ENCODE measurements at places on chromosomes 5 and 9.

DNA sequence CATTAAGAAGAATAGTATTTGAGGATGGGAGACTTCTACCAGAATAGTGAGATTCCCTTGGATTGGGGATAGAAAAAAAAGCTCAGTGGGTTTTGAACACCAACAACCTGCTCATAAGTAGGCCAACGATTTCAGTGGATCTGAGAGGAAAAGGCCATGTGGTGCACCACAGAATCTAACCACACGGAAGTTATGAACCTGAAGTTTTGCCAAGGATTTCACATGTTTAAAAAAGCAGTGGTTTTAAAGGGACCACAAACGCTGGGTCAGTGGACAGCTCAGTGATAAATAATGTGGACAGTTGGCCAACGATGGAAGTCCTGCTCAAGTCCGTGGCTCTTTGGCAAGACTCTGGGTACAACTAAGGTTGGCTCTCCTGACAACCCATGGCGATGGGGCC lies 107.2 kb upstream of the TXNDC8 start:
- DNase-seq: no peak

DNA sequence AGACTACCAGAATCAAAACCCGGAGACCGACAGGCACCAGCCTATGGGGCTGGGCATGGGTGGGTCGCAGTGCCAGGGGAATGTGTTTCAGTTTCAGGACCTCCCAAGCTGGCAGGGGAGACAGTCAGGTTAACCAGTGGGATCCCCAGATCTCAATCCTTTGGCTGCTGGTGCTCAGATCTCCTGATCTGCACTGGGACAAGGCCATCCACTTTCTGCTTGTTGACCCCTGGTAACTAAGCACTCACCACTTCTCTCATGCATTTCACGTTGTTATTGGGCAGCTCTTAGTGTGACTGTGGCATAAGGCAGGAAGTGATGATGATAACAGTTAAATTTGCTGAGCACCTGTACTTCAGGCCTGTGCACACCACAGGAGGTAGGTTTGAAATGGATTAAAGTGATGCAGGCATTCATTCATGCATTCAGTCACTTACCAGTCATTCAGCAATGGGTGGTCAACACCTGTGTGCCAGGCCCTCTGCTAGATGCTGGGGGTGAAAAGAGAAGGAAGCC lies 42.1 kb upstream of the STXBP1 start:
- peak; percentile 26 for DNase-seq

DNA sequence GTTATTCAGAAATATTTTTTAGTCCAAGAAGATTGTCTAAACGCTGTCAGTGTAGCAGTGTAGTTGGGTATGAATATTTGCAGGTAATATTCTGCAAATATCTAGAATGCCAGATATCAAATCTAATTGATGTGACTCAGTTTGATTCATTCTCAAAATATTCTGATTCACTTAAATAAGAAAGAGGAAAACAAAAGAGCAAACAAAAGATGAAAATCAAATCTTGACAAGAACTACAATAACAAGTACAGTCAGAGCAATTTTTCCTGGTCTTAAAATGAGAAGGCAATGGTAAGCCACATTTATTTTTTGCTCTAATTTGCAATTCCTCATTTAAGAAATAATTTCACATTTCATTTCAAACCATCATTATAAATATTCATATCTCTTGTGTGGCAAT lies 36.0 kb downstream of the MRPS30 start:
- DNase-seq: no peak

DNA sequence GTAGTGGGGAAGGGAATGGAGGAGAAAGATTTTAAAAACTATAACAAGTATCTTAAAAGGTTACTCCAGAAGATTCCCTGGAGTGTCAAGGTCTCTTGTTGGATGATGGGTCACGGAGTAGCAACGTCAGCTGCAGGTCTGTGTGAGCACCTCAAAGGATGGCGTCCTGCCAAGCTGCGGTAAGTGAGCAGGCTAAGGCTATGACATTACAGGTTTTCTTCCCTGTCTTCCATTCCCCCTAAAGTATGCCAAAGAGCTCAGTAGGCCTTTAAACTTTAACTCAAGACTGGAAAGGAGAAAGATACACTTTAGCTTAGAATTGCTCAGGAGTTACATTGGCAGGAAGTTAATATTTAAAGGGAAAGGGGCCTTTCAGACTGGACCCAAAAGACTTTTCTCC lies 17.5 kb downstream of the SPOCK1 start:
- DNase-seq: no peak

DNA sequence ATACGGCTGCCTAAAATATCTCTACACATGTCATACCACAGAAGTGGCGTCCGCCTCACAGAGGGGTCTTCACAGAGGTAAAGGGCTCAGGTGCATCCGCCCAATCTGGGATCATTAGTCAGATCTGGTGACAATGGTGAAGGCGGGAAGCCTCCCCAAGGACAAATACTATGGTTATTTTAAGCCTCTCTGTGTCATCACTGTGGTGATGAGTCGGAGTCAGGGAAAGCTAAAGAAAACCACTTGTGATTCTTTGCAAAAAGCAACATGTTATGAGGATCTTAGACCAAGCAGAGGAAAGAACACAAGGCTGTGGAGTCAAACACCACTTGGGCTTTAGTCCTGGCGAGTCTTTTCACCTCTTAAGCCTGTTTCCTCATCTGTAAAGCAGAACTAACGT lies 190.4 kb downstream of the DRD1 start:
- DNase-seq: no peak

DNA sequence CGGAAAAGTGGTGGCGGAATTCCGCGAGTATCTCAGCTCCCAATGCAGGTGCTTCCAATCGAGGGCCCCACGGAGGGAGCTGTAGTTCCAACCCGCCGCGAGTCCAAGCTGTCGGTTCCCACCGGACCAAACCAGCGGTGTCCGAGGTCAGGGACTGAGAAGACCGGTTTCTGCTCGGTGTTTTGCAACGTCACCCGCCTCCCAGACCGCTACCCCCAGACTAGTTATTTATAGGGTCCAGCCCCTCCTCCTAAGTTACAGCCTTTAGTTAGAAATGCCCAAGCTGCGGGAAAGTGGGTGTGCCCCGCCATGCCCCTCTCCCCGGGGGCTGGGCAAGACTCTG lies 677 bp upstream of the MYORG start:
- DNase-seq: peak; percentile 41

GRCh38 chr5:168447808-168448207 lies 38.5 kb upstream of the RARS1 start:
- DNase-seq: no peak

- DNase-seq: no peak
Measured at GRCh38 chr5:71783891-71784290, 64.8 kb downstream of the CARTPT start.

- peak; percentile 12 for DNase-seq
Measured at GRCh38 chr5:84088996-84089395, 295.7 kb downstream of the EDIL3 start.

- DNase-seq: no peak
Measured at GRCh38 chr9:70285981-70286598, 27.3 kb downstream of the SMC5 start.

DNA sequence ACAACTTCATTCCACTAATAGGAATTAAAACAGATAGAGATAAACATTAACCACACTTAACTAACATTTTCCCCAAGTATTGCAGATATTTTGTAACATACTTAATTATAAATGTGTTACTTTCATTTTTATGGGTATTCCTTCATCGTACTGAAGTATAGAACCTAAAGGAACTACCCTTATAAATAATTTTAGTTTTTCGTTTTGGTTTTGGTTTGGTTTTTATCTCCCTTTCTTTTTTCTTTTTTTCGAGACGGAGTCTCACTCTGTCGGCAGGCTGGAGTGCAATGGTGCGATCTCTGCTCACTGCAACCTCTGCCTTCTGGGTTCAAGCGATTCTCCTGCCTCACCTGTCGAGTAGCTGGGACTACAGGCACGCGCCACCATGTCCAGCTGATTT lies 60.1 kb upstream of the LMNB1 start:
- no peak for DNase-seq

GRCh38 chr5:68420476-68421344 lies 205.2 kb downstream of the PIK3R1 start:
- peak; percentile 100 for DNase-seq

DNA sequence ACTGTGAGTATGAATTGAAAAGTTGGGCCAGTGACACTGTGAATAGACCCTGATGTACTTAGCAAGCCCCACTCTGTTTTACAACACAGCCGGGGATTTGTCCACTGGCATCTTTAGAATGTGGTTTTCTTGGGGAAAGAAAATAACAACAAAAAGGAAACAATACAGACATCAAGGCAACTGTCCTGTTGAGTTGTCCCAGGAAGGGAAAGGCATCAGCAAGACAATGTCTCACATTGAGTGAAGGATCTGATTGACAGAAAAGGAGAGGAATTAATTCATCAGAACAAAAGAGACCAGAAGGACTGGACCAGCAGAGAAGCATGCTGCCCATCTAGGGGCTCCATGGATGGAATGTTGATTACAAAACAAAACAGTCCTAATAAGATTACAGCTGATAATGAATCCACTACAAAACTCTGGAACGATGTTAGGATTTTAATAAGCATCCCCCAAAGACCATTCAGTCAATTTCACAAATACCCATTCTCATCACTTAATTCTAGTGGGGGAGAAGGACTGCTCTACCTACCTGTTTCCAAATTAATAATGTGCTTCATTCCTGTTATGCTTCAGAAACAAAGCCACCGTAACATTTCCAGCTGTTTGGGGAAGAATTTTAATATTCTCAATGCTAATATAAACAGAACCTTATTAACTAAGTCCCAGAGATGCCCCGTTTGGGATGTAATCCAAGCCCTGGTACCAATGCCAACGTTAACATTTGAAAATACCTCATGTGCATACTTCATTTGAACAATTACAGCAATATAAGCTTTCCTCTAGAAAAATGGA lies 298.0 kb downstream of the SPOCK1 start:
- DNase-seq: no peak

- DNase-seq: peak; percentile 61
Measured at GRCh38 chr9:132409828-132410528, at the start of gene CFAP77. Gene CFAP77 (plus strand): TSS chr9:132410211. CDS start chr9:132410272, 61 bp downstream.

DNA sequence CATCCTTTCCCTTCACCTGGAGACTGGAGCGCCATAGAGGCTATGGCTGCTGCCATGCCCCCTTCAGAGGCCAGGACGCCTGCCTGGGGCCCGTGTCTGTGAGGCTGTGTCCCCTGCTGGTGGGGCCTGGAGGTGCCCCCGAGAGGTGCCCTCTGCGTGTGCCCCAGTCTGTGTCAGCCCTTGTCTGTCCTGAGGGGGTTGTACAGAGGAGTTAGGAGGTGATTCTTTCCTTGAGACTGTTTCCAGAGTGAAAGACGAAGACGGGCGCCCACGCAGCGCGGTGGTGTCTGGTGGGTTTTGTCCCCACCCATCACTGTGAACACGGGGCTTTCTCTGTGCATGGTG lies 24.6 kb downstream of the TRAF2 start:
- DNase-seq: no peak

- no peak for DNase-seq
Measured at GRCh38 chr9:26870292-26870691, 22.3 kb downstream of the CAAP1 start.

DNA sequence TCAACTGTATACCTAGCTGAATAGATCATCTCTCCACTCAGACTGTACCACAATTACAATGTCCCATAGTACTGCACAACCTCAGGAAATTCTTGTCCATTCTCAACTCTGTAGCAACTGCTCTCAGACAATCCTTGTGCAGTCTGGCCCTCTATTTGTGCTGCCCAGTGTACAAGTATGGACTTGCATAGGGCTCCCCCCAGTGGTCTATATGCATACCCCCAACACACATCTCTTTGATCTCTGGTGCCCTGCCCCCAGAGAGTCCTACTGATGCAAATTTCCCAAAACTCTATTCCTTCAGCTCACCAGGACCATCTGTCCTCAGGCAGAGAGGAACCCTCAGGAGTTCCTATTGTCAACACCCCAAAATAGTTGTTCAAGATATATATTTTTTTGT lies 205.3 kb downstream of the SLCO4C1 start:
- DNase-seq: peak; percentile 24

DNA sequence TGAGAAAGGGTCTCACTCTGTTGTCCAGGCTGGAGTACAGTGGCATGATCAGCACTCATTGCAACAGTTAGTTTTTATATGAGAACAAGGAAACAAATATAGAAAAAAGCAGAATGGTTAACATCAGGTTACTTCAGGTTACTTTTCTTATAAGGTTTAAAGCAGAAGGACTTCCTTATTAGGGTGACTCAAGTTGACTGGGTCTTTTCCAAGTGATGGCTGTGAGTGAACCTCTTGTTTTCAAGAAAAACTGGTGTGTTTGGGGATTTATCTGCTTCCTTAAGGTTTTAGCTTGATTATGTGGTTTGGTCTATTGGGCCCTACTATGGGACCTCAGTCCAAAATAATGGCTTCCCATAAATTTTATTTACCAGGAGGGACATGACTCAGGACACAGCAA lies 99.2 kb downstream of the ARRDC3 start:
- DNase-seq: peak; percentile 3

GRCh38 chr9:4356306-4356705 lies 56.4 kb upstream of the GLIS3 start:
- no peak for DNase-seq

GRCh38 chr9:8020186-8020585 lies 220.6 kb upstream of the DMAC1 start:
- DNase-seq: no peak

DNA sequence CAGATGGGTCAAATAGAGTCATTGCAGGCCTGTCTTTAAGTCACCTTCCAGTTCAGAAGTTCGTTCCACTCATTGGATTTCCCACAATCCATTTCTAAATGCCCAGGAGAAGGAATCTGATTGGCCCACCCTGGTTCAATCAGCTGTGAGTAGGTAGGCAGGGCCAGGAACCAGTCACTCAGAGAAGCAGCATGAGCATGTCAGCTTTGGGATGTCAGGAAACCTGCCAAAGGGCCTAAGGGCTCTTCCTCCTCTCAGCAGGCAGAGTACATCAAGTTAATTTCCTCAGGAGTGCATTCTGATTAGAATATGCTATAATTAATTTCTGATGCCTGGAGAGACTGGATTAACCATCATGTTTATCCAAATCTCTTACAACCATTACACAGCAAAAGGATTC lies 412.9 kb upstream of the CCNH start:
- DNase-seq: no peak

GRCh38 chr5:67178085-67178484 lies 18.5 kb downstream of the CD180 start:
- DNase-seq: no peak

GRCh38 chr5:53089481-53089991 lies 20.0 kb downstream of the MOCS2 start:
- DNase-seq: no peak

DNA sequence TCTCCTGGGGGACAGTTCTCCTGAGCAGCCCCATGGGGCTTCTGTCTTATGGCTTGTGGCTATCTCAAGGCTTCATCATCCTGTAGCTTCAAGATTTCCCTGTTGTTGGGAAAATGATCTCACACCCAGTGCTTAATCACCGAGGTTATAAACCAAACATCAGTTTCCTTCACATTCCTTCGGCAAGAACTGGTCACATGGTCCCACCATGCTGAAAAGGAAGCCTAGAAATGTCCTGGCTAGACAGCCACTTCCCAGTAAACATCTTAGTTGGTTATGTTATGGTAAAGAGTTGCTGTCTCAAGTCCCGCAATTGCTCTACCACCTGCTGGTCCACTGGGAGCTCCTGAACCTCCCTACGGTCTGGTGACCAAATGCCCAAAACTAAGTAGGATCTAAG lies 66.0 kb downstream of the RAB3C start:
- DNase-seq: no peak

GRCh38 chr5:16812911-16813310 lies 123.2 kb downstream of the MYO10 start:
- DNase-seq: no peak
